Fibroblast of upper back skin (primary cell): ENCODE measurements at places on chromosomes 4 and X.

GRCh38 chr4:121139533-121140222 lies 24.4 kb downstream of the TNIP3 start:
- peak; percentile 87 for DNase-seq

DNA sequence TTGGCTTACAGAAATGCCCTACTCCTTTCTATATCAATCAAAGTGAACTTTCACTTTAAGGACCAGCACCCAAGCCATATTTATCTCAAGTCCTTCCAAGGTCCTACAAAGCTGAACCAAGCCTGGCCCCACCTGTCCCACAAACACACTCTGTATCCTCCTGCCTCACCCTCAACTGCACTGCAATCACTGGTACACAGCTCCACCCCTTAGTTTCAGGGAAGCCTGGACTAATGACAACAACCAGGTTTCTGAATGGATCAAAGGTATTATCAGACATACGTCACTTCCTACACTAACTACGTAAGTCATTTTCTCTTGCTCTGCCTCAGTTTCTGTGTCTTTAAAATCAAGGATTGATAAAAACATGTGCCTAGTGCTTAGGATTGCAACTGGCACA lies 205.6 kb upstream of the HS3ST1 start:
- DNase-seq = no peak

DNA sequence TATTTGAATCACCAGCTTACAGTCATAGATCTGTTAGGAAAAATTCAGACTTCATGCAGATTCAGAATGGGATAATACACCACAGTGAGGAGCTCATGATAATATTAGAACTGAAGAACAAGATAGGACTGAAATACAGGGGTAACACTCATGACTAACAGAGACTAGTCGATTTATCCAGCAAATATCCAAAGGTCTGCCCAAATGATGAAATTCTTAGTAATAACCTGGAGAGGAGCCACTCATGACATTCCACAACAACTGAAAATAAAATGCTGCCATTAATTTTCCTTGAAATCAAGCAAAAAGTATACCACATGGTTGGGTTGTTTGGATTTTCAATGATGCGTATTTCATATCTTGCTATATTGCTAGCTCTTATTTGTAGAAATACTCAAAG lies 903.7 kb upstream of the ADGRL3 start:
- DNase-seq = peak; percentile 79

- DNase-seq = peak; percentile 85
Measured at GRCh38 chrX:71941776-71942175, 31.1 kb downstream of the NHSL2 start.

DNA sequence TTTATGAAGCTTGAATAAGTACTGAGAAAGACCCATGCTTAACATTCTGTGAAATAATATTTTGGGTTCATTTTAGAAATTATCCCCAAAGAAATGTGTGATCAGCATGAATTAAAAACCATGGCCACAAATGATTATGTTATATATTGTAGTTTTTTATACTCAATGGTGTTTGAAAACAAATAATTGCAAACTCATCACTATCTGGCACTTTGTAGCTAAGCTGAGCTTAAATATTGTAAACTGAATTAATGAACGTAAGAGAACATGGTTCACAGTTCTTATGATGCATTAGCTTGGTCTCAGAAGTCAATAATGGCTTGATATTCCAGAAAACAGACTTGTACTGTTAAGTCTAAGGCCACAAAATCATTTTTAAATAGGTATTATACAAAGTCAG lies 24.6 kb upstream of the ASB5 start:
- DNase-seq = no peak

- no peak for DNase-seq
Measured at GRCh38 chr4:145498430-145498829, 16.8 kb downstream of the SMAD1 start.

- no peak for DNase-seq
Measured at GRCh38 chrX:136021160-136021559, 35.9 kb downstream of the SLC9A6 start.

- DNase-seq = no peak
Measured at GRCh38 chrX:130267956-130268448, 697 bp downstream of the ZNF280C start.

GRCh38 chr4:1248245-1249147 lies at the start of gene CTBP1:
Gene CTBP1, minus strand, starts transcription at chr4:1249130. Its CDS starts 7,799 bp downstream, at chr4:1241331.
- DNase-seq = peak; percentile 78

GRCh38 chrX:56066016-56066415 lies 166.1 kb upstream of the KLF8 start:
- no peak for DNase-seq

DNA sequence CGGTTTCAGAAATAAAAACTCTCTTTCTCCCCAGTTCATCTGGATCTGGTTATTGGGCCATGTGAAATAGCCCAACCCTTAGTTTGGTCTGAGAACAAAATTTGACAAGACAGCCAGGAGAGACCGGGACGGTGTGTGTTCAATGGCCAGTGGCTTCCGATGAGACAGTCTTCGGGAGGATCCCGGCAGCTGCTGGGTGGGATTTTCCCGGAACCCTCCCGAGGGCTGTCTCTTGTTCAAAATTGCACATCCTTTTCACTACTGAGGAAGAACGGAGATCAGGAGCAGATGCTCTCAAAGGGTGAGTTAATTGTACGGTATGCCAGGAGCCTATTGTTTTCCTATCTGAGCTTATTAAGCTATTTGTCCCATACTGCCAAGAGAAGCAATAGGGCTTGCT lies 166.5 kb downstream of the PRR32 start:
- DNase-seq = no peak

- peak; percentile 18 for DNase-seq
Measured at GRCh38 chr4:78336093-78336943, 215.3 kb upstream of the ANXA3 start.

DNA sequence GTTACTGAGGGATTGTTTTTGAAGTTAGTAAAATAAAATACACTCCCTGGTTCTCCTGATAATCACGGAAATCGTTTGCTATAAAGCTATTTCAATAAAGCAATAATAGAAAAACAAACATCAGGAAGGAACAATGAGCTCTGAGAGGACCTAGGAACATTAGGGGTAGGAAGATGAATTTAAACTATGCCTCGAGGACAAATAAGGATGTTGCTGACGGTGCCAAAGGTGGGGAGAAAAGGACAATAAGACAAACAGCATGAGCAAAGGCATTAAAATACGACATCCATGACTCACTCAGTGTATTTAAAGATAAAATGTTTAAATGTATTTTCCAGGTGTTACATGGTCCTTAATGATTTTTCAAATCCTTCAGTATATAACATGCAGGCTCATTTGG lies 110.3 kb downstream of the MTNR1A start:
- no peak for DNase-seq

GRCh38 chrX:9164533-9165426 lies 130.9 kb upstream of the FAM9B start:
- DNase-seq = no peak

- DNase-seq = no peak
Measured at GRCh38 chrX:17679820-17680219, 57.5 kb upstream of the SCML1 start.

DNA sequence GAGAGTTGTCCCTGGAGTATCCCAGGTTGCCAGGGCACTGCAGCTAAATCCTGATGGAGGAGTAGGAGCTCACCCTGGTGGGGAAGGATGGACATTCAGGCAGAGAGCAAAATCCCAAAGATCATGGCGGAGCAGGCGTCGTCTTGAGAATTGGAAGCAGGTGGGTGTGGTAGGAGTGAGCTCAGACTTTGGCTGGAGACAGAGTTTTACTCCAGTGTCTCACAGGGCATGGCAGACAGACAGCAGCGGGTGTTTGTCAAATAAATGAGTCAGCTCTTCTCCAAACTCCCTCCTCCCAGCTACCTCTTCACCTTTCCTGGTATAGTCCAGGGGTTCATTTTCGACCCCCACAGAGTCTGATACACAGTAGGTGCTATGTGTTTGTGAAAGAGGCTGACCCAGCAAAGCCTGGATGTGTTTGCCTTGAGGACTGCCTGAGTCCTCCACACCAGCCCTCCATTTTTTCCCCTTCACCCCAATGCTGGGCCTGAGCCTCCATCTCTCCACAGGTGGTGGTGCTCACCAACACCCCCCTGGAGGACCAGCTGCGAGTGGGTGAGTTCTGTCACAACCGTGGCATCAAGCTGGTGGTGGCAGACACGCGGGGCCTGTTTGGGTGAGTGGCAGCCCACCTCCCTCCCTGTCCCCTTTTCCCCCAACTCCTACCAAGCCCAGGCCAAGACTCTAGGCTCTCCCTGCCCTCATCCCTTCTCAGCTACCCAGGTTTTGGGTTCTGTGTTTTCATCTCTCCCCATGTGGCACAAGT lies 6.9 kb downstream of the UBA1 start:
- peak; percentile 55 for DNase-seq

DNA sequence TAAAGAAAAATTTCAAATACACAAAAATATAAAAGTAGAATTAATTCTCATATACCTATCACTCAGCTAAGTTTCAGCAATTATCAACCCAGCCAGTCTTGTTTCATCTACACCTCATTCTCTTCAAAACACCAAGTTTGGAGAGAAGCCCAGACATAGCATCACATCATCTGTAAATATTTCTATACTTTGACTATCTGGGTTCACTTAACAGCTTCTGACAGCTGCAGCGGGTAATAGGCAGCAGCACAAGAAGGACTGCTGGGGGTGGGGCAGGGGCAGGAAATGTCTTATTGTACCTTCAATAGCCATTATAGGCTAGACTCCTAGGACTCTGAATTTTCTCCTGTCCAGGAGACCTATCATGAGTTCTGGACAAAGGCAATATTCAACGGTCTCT lies 54.1 kb downstream of the PHF8 start:
- peak; percentile 13 for DNase-seq

DNA sequence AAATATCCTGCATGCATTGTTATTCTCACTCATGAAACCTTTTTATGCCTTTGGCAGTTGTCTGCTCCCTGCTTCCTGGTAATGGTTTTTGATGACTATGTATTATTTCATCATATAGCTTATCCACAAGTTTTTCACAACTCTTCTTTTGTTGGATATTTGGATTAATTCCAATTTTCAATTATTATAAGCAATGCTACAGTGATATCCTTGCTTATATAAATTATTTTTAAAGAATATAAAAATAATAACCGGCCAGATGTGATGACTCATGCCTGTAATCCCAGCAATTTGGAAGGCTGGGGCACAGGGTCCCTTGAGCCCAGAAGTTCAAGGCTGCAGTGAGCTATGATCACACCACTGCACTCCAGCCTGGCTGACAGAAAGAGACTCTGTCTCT lies 47.0 kb downstream of the ASIC5 start:
- peak; percentile 35 for DNase-seq

- no peak for DNase-seq
Measured at GRCh38 chr4:46390355-46391058, 579 bp upstream of the GABRA2 start.

DNA sequence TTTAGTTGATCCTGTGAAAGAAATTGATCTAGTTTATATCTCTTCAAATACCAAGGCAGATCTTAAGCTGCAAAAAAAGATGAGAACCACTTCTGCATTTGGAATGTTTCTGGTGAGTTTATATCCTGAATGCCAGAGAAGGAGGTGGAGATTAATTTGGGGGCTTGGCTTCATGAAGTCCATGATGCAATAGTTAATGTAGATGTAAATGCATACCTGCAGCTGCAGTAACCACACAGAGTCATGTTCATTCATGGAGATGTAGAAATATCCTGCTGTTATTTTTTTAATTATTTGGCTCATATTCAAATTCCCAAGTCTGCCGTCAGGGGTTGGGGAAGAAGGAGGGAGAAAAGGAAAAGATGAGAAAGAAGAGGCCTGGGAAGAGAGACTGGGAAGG lies at the start of gene SULT1E1:
SULT1E1 (minus strand) TSS at position 94 of the 400 bp plus-strand sequence. CDS start 2,501 bp downstream, outside the sequence.
- peak; percentile 78 for DNase-seq

GRCh38 chr4:143742834-143743233 lies 42.4 kb upstream of the FREM3 start:
- no peak for DNase-seq
